T-helper 1 cell (primary cell): ENCODE measurements at places on chromosomes 4 and X.

DNA sequence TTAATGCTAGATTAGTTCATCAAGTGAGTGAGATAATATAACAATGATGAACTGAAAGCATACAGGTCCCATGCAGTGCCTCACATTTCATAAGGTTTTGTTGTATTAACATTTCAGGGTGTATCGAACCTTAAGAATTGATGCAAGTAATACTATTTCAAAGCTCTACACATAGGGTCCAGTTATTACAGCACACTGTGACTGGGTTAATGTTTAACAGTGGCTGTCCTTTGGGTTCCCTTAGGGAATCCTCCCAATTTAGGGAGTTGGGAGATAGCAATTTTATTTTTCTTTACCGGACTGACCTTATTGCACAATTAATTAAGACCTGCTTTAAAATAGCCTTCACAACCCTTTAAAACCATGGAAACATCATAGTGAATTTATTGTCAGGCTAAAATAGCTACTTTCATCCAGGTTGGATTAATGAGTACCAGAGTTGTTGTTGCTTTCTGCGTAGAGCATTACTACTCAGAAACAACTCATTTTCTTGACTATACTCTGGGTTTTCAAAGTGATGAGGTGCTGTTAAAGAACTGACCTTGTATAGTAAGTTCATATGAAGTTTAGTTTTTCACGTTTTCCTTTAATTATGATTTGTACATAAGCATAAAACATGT, 134.4 kb downstream of the AKAP4 start:
- DNase-seq = no peak

GRCh38 chrX:48071064-48071985, at the start of gene ZNF630:
Gene ZNF630 (minus strand): TSS chrX:48071640. CDS start chrX:48066886, 4,754 bp downstream.
- DNase-seq = peak; percentile 29

GRCh38 chrX:155169881-155170280, 46.4 kb upstream of the VBP1 start:
- no peak for DNase-seq

GRCh38 chr4:6695660-6696610, 2.3 kb downstream of the S100P start:
- DNase-seq = peak; percentile 56

- no peak for DNase-seq
Observed at GRCh38 chr4:99504804-99505502, 5.9 kb upstream of the C4orf17 start.

- DNase-seq = no peak
Observed at GRCh38 chr4:74328501-74328900, 20.2 kb downstream of the EPGN start.

- DNase-seq = no peak
Observed at GRCh38 chr4:89299153-89299791, 8.3 kb downstream of the GPRIN3 start.

- no peak for DNase-seq
Observed at GRCh38 chr4:84279678-84280077, 219.4 kb downstream of the NKX6-1 start.

- no peak for DNase-seq
Observed at GRCh38 chrX:24347881-24348280, 12.6 kb upstream of the SUPT20HL1 start.

DNA sequence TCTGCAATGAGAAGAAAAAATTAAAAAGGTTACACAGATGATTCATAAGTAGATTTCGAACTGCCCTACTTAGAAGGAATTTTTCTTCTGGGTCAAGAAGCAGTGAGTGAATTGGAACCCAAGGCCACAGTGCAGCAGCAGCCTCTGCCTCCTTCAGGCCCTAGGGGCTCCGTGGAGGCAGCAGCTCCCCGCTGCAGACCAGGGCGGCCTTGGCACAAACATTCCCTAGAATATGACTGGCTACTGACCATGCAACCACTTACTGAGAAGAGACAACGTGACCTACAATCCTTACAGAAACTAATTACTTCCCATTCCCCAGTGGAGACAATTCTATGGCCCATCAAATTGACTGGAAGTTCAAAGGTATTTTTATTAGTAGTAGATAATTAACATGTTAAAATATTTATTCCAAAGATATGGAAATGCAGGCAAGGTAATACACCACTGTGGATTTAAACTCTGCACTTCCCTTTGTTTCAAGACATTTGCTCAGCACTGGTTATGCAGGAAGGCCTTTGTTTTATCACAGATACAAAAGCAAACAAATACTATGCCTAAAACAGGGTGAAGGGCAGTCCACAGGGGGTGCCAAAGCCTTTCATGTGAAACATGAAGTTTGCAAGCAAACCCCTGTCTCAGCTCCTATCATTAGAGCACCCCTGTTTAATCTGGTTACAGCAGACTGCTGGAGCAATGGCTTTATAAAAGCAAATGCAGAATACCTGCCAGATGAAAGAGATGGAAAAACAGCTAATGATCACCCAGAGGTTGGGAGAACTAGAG, 59.2 kb downstream of the PCDH19 start:
- no peak for DNase-seq

- no peak for DNase-seq
Observed at GRCh38 chr4:113882668-113883067, 96.8 kb downstream of the ARSJ start.

- DNase-seq = no peak
Observed at GRCh38 chr4:5747738-5748375, 36.9 kb downstream of the EVC start.

- no peak for DNase-seq
Observed at GRCh38 chr4:165293927-165294649, 33.4 kb upstream of the MSMO1 start.

GRCh38 chr4:173527103-173527891, 2.7 kb downstream of the HAND2 start:
- DNase-seq = no peak

- peak; percentile 14 for DNase-seq
Observed at GRCh38 chr4:104490770-104491480, 3.8 kb downstream of the CXXC4 start.

DNA sequence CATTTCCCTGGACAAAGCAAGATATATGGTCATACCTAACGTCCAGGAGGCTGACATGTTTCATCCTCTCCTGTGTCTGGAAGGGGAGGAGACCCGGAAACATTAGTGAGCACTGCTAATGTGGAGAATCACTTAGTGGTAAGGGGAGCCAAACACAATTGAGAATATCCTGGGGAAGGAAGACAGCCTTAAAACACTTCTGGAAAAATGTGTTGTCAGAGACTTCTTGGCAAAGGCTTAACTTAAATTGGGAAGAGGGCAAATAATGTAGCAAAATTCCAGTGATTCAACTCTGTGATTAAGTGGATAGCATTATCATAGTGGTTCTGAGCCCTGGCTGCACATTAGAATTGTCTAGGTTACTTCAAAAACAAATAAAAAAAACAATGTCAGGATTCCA, 39.5 kb downstream of the SPARCL1 start:
- no peak for DNase-seq

GRCh38 chrX:113548308-113549015, 707.8 kb upstream of the AMOT start:
- DNase-seq = no peak

- DNase-seq = no peak
Observed at GRCh38 chr4:103496800-103497199, 223.0 kb downstream of the TACR3 start.

DNA sequence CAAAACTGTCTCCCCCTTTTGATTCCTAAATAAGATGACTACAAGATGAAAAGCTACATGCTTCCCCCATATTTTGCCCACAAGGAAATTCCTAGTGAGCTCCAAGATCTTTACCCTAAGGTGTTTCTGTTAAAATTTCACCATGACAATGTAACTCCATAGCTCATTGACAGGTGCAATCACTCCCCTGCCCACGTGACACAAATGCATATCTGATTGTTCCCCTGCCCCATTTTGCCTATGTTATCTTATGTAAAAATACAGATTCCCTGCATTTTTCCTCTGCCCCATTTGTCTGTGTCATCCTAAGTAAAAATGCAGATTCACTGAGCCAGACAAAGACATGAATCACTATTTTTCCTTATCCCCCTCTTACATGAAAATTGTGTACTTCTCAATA, 66.7 kb downstream of the GPRASP3 start:
- no peak for DNase-seq

DNA sequence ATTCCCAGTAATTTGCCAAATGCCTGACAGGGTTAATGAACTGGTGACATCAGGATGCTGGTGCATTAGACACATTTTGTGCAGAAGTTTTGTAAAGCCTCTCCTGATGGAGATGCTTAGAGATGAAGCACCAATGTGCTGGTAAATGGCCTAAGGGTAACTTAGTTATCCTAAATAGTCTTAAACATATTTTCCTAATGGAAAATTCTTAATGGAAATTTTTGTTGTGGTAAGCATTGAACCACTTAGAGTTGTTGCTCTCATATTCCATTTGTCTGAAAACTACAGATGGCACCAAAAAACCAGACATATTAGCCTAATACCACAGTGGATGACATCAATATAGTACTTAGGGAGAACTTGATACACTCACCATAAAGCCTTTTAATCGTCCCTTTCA, 154.5 kb upstream of the ANK2 start:
- no peak for DNase-seq

DNA sequence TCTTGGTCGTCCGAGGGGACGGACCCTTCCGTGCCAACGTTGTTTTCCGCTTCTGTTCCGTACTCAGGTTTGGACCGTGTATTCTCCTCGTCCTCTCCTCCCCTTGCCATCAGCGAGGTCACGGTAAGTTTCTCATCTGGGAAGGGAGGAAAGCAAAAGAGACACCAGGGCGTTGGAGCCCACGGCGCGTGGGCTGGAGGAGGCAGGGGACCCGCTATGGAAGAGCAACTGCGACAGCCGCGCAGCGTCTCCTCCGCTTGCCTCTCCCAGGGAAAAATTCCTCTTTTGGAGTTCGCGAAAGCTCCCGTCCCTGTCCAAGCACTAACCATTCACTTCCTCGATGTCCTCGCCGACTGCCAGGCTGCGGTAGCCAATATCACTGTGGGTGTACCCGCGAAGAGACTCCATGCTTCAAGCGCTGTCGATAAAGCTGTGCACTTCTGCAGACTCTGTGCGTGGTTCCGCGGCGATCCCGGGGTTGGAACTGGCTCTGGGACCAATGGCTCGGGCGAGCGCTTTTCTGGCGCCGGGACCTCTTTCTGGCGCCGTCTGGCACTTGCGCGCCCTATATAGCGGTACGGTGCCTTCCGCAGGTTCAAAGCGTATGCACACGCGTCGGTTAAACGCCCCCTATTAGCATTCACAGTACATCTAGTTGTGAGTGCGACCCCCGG, at the start of gene ESX1:
ESX1 (minus strand) TSS at position 492 of the 674 bp plus-strand sequence; CDS start at position 408, 84 bp downstream.
- no peak for DNase-seq

GRCh38 chr4:173254646-173255045, 79.5 kb downstream of the HMGB2 start:
- no peak for DNase-seq

DNA sequence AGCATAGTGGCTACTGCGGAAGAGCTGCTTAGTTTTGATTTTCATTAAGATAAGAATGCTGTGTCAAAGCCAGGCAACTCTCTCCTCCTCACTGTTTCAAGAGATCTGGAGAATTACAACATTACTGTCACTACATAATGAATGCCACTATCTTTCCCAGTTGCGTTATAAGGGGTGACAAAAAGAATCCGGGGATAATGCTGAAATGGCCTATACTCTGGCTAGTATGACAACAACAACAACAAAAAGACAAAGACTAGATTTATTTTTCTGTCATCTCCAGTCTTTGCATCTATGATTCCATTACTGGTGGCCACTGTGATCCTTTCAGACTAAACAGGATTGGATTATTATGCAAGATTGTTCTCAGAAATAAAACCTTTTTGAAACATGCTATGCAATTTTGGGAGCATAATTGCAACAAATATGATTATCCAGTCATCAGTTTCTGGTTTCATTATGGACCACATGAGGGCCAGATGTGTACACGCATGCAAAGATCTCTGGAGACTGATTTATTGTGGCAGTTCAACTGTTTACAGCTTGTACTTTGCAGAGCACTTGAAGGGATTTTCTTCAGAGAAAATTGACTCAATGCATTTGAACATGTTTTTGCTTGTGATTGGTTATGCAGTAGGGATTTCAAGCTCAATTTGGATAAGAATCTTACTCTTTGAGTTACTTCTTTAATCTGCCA, 31.1 kb upstream of the SPANXB1 start:
- DNase-seq = no peak

DNA sequence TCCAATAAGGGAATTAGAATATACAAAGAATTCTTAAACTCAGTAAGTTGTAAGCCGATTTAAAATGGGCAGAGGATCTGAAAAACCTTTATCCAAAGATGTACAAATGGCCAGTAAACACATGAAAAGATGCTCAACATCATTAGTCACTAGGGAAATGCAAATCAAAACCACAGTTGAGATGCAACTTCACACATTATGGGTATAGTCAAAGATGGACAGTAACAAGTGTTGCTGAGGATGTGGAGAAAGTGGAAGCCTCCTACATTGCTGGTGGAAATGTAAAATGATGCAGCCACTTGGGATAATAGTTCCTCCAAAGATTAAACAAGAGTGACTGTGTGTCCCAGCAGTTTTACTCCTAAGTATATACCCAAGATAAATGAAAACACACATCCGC, 32.6 kb downstream of the RS1 start:
- no peak for DNase-seq

GRCh38 chr4:86151196-86151595, 208.7 kb downstream of the MAPK10 start:
- no peak for DNase-seq

DNA sequence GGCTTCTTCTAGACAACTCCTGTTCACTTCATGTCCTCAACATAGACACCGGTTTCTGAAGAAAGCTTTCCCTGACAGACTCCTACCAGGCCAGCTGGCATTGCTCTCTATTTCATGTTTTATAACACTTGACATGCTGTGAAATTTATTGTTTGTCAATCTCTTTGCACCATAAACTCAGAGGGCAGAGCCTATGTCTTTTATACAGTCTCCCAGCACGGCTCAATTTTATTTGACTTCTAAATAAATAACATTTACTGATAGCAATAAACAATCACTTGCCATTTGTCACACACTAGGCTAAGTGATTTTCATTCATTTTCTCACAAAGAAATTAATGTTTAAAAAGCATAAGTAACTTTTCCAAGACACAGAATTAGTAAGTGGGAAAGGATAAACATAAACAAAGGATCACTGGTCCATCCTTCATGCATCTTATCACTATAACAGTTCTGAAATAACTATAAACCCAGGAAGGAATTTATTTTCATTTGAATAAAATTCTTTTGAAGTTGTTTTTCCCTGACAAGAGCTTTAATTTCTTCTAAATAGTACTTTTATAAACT, 577.6 kb downstream of the TECRL start:
- DNase-seq = no peak

DNA sequence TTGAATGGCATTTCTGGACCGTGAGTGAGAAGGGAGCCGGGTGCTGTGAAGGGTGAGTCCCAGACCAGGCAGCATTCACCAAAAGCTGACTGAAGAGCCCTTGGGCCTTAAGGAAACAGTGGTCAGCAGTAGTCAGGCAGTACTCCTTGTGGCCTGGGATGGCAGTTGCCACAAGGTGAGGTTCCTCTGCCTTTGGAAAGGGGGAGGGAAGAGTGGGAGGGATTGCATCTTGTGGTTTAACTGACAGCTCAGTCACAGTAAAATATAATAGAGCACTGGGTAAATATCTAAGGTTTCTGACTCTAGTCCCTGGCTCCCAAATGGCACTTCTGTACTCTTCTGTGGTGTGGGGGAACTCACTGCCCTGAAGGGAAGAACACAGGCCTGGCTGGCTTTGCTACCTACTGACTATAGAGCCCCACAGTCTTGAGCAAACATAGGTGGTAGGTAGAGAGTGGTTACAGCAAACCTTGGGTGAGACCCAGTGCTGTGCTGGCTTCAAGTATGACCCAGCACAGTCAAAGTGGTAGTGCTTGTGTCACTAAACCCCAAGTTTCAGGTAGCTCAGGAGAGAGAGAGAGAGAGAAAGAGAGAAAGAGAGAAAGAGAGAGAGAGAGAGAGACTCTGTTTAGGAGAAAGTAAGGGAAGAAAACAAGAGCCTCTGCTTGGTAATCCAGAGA, 154.2 kb downstream of the TEX11 start:
- peak; percentile 47 for DNase-seq

GRCh38 chr4:185657183-185657582, 121.9 kb upstream of the PDLIM3 start:
- no peak for DNase-seq
